ENCODE measurements at places on chromosomes 12 and 14. TPM values are rescaled to one million over a fixed set of nuclear protein-coding genes. Genes with fewer than 3 reads are reported as not detected.

RFX4 gene
- not detected for total RNA-seq

DNA sequence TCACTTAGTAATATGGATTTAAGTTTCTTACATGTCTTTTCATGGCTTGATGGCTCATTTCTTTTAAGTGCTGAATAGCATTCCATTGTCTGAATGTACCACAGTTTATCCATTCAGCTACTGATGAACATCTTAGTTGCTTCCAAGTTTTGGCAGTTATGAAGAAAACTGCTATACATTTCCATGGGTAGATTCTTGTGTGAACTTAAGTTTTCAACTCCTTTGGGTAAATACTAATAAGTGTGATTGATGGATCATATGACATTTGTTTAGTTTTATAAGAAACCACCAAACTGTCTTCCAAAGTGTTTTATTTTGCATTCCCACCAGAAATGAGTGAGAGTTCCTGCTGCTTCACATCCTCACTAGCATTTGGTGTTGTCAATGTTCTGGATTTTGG lies 119.2 kb downstream of the NAV3 start:
- no peak overlapping the region for H3K27ac ChIP-seq
- H3K4me1 ChIP-seq: peaks cover 21% of the 10 kb centered on the region
- peaks cover 39% of the 10 kb centered on the region for H3K36me3 ChIP-seq
- DNase-seq: no peak
- no peaks in the 10 kb centered on the region for H3K27me3 ChIP-seq
- H3K4me3 ChIP-seq: no peak overlapping the region

DNA sequence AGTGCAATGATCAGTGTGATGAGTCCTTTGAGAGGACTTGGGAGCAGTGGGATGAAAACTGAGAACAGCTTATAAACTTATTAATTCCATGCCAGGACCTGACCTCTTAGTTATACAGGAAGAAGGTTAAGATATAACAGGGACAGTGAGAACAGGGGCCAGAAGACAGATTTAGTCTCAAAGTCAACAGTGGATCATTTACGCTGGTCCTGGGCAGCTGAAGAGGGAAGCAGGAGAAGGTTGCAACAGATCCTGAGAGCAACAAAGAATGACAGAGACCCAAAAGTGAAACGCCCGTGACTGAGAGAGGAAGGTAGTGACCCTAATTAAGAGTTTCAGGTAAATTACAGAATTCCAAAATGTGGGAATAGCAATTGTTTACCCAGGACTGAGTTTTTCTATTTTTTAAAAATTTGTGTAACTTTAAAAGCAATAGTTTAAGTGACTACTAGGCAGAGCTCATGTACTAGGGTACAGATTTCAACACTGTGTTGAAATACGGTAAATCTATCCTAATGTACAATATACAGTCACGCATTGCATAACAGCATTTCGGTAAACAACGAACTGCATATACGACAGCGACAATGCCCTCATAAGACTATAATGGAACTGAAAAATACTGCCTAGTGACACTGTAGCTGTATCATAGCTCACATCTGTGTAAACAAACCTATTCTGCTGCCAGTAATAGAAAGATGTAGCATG lies 77.7 kb upstream of the GNPNAT1 start:
- peaks cover 92% of the 10 kb centered on the region for H3K36me3 ChIP-seq
- H3K27me3 ChIP-seq: no peaks in the 10 kb centered on the region
- H3K27ac ChIP-seq: no peak overlapping the region
- no peak for DNase-seq

- no peaks in the 10 kb centered on the region for H3K4me1 ChIP-seq
- no peak overlapping the region for H3K27ac ChIP-seq
- peak; percentile 60 for DNase-seq
- H3K27me3 ChIP-seq: no peaks in the 10 kb centered on the region
- no peak overlapping the region for H3K4me3 ChIP-seq
- no peaks in the 10 kb centered on the region for H3K36me3 ChIP-seq
Observed at GRCh38 chr12:107477947-107478610, 207.5 kb upstream of the PWP1 start.

- no peak for DNase-seq
- peaks cover 15% of the 10 kb centered on the region for H3K4me1 ChIP-seq
Observed at GRCh38 chr14:21436567-21437062, 19.3 kb downstream of the CHD8 start.
